ENCODE measurements at places on chromosomes 12 and 14. TPM values are rescaled to one million over a fixed set of nuclear protein-coding genes. Genes with fewer than 3 reads are reported as not detected.
A peak's percentile ranks its signal among the peaks of the same experiment; 100 is the strongest.

GRCh38 chr12:65126482-65126881 lies 5.4 kb upstream of the WIF1 start:
- DNase-seq: no peak

GRCh38 chr14:56892959-56893358 lies 82.7 kb upstream of the OTX2 start:
- no peak for DNase-seq

GRCh38 chr12:6613015-6613775 lies 6.0 kb upstream of the CHD4 start:
- peak; percentile 52 for DNase-seq

DNA sequence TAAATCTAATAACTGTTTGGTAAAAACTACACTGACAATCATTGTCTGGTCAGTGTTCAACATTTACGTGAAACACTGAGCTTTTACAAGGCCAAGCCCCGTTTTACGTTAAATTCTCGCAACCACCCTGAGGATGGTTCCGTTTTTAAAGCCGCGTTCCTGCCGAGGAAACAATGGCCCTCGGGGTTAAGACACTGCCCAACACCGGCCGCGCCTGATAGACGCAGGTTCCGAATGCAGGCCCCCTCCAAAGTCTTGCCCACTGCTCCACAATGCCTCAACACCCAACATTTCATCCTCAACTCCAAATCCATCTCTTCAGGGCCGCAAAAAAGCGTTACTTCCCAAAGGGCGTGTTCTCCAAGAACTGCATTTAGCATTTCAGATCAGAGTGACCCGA lies 953 bp upstream of the SNRPF start:
- DNase-seq: no peak

DNA sequence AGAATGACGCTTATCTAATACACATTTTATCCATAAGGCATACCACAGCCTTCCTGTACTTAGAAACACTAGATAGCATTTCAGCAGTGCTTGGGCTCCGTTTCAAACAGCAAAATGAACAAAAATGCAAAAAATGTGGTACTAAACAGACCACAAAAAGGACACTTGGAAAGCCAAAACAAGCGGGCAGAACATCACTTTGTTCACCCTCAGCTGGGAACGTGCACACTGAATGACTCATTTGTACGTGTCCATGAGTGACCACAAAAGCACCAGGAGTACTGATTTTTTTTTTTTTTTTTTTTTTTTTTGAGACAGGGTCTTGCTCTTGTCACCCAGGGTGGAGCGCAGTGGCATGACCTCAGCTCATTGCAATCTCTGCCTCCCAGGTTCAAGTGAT lies 8.9 kb upstream of the FOXN3 start:
- DNase-seq: no peak

DNA sequence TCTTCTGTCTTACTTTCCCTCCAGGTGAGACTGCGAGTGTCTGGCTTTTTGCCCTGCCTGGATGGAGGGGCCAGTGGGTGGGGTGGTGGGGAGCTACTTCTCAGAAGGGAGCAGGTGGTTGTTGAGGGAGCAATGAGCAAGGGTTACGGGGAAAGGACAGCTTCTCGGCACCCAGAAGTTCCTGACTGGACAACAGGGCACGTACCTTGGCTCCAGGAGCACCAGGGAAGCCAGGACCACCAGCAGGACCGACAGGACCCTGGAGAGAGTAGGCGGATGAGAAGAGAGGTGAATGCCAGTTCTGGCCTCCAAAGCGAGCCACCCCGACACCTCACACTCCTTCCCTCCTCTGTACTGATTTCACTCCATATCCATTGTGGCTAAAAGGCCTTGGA lies 15.3 kb downstream of the COL2A1 start:
- no peak for DNase-seq

The SDR9C7 gene
- 0.20 TPM for total RNA-seq

- peak; percentile 75 for DNase-seq
Measured at GRCh38 chr12:107320929-107321631, 227.7 kb upstream of the CRY1 start.

The IL26 gene
- total RNA-seq: 0.11 TPM

The RNU7-1 gene
- not detected for total RNA-seq

DNA sequence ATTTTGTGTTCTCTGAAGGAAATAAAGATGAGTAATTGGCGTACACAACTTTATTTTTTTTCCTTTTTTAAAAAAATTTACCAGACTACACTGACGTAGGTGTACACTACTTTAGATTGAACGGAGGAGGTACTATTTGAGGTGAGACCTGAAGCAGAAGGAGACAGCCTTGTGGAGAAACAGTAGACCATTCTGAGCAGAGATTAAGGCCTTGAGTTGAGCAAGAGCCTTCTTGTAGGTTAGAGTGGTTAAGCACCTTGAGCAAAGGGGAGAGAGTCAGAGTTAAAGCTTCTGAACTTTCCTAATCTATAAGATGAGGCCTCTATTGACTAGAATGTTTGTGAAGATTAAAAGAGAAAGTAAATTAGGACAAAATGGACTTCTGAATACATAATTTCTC lies 2.5 kb downstream of the LEMD3 start:
- no peak for DNase-seq

- no peak for DNase-seq
Measured at GRCh38 chr14:69331206-69331605, 66.9 kb downstream of the ERH start.

GRCh38 chr12:56029666-56030293 lies 8.9 kb downstream of the IKZF4 start:
- DNase-seq: peak; percentile 78

Data from spinal cord (tissue), 10 donors.